ENCODE measurements at places on chromosomes 16 and 17.

DNA sequence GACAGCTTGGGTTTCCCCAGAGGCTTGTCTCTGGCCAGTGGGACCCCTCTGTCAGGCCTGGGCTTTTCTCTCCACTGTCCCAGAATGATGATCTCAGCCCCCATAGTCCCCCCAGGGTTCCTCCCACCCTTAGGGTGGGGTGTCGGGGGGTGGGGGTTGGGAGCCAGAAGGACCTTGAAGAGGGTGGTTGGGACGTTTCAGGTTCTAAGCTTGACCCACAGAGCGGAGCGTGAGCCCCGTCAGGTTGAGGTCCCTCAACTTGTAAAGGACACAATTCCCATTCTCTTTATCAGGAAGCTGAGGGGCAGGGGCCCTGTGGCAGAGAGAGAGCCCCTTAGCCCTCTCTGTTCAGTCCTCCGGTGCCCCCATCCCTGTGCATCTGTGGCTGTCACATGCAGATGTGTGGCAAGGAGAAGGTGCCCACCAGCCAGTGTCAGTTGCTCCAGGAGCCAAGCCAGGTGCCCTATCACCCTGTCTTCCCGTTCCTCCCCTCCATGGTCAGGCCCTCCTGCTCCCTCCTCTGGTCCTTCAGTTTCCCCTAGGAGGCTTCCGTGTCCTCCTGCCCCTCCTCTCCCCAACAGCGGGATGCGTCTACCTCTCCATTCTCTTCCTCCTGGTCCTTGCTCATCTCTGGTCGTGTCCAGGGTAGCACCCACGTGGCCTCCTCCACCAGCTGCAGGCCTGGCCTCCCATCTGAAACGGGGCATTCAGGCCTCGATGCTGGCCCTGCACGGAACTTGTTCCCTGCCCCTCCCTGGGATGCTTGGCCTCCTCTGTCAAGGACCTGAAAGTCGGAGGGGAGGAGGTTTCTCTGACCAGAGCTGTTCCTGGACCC lies 1.5 kb upstream of the NTN3 start:
- DNase-seq = no peak

DNA sequence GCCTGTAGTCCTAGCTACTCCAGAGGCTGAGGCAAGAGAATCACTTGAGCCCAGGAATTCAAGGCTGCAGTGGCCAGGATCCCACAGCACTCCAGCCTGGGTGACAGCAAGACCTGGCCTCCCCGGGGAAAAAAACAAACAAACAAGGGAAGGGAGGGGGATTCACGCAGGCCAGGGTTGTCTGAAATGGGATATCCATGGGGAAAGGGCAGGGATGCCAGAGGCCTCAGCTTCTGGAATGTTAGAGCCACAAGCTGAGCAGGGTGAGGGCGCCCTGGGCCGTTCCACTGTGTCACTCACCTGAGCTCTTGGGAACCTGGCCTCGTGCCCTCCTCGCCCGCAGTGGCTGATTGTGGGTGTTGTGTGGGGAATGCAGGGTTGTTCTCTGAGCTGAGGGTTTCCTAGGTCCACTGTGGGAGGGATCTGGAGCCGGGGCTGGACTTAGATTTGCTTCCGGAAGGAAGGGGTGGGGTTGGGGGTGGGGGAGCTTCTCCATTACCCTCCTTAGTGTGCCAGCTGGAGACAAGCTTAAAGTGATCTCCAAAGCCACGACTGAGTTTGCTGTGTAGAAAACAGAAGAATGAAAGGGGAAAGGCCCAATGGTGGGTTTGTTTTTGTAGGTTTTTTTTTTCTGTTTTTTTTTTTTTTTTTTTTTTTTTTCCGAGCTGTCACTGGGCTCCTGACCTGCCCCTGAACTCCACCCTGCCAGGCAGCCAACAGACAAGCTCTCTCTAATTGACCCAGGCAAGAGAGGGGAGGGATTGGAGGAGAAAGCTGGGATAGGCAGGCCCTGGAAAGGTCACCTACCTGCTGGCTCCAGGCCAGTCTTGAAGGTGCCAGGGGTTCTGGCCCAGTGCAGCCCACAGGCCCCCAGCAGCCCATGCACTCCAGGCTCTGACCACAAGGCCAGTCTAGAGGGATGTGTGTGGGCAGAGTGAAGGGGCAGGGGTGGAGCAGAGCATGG lies at the start of gene SULT1A1:
TSS of gene SULT1A1 (minus strand) at position 414 of the 964 bp plus-strand sequence. CDS start 1,189 bp downstream, outside the sequence.
- DNase-seq = no peak

GRCh38 chr16:78996790-78997189 lies 603.7 kb downstream of the MAF start:
- no peak for DNase-seq

DNA sequence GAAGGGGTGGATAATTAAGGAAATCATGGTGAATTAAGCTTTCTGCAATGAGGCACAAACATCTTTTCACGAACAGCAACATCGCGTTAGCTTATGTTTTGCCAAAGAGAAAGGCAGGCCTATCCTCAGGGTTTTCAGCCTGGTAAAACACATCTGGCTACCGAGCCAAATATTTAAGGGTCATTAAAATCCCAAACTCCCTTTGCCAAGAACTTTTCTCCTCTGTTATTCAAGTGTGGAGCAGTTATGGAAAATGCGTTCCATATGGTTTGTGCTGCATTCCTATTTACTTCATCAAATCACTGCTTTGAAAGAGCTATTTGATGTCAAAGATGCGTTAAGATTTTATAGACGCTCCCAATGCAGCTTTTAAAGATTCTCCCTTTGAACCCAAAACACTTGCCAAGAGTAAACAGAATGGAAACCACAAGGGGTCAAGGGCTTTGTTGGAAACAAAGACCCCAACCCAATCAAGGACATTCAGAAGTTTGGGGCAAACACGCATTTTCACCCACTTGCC lies 308.3 kb upstream of the CDH5 start:
- DNase-seq = no peak

DNA sequence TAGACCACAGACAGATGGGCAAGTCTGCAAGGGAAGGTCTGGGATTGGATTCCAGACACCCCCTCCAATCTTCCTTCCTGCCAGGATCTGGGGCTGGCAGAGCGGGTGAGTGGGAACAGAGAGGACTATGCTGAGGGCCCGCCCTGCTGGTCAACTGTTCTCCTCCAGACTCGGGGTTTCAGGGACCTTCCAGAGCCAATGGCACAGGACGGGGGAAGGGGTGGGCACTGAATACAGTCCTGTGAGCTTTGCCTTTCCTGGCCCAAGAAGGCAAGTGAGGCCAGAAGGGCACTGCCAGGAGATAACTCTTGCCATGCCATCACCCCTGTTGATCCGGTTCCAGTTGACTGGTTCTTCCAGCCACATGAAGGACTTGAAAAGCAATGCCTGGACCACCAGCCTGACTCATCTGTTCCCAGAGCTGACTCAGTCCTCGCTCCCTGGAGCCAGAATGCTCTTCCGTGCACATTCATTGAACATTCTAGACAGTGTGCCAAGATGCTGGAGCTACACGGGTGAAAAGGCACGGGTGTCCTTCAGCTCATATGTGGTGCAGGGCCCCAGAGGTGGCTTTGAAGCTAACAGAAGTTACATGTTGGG lies 533 bp upstream of the MEFV start:
- DNase-seq = no peak

- no peak for DNase-seq
Observed at GRCh38 chr17:29131814-29132682, 48.1 kb downstream of the MYO18A start.
